ENCODE measurements at places on chromosomes 4 and X. TPM values are rescaled to one million over a fixed set of nuclear protein-coding genes. Genes with fewer than 3 reads are reported as not detected.

The ZNF711 gene
- total RNA-seq: 0.59 TPM

The NPY1R gene
- total RNA-seq: 0.12 TPM

The NAP1L2 gene
- 12.8 TPM for total RNA-seq

The SLBP gene
- total RNA-seq: 42.3 TPM

The REELD1 gene
- total RNA-seq: 0.78 TPM

The PAGE5 gene
- total RNA-seq: 1.1 TPM

The SYP gene
- 0.70 TPM for total RNA-seq

The AWAT2 gene
- not detected for total RNA-seq

DNA sequence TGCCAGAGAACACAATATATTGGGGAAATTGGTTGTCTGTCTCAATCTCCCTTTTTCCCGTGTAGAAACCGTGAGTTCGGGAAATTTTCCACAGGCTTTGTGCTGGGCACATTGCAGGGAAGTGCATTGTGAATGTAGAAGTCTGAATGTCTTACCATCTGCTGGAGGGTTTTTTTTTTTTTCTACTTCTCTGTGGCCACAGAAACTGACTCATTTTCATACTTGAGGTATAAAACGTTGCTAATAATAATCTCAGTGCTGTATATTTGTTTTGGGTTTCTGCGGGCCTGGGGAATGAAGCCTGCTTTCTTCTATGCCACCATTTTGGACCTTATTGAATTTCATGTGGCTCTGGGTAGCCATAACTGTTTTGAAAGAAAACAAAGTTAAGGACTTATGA is 1001.2 kb downstream of the STIM2 start:
- DNase-seq: no peak

GRCh38 chr4:10354225-10354624 is 103.0 kb downstream of the ZNF518B start:
- no peak for DNase-seq

GRCh38 chr4:113659127-113659526 is 102.4 kb downstream of the CAMK2D start:
- DNase-seq: no peak

DNA sequence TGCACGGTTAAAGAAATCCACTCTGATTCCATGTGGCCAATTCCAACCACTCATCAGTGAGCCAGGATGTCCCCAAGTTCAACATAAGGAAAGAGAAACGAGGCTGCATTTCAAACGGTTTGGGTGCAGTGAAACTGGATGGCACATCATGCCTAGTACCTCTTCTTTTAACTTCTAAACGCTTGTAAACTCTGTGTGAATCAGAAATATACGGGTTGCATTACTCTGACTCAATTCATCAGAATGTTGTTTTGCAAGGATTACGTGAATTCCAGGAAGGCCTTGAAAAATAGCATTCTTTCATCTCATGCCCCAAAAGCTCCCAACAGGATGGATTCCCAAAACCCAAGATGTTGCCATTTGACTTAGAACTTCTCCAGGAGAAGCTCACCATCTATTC is 270.4 kb downstream of the LDB2 start:
- no peak for DNase-seq

DNA sequence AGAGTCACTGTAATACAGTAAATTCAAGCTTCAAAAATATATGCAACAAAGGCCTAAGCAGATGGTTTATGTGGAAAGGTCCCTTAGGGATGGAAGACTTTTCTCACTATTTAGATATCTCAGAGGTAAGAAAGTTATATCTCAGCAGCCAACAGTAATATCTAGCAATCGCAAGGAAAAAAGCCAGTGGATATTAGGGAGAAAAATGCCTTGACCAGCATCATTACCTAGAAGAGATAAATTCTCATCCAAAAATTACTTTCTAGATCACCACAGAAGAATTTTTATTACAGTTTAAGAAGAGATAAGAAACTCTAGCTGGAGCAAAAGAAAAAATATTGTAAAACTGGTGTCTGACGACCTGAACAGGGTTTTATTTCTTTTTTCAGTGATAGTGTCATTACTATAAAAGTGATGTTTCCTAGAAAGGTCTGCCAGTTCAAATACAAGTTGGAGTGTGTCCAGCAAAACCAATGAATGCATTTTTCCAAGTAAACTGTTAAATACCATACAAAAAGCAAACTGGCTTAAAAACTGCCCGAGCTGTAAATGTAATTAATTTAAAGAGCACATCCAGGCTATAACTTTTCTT is 100.0 kb downstream of the ATP11C start:
- no peak for DNase-seq

- no peak for DNase-seq
Measured at GRCh38 chr4:8854931-8855330, 16.7 kb downstream of the HMX1 start.

- DNase-seq: no peak
Measured at GRCh38 chrX:134969726-134970125, 21.1 kb upstream of the SMIM10 start.

GRCh38 chr4:82677327-82677726 is 115.5 kb upstream of the TMEM150C start:
- no peak for DNase-seq

DNA sequence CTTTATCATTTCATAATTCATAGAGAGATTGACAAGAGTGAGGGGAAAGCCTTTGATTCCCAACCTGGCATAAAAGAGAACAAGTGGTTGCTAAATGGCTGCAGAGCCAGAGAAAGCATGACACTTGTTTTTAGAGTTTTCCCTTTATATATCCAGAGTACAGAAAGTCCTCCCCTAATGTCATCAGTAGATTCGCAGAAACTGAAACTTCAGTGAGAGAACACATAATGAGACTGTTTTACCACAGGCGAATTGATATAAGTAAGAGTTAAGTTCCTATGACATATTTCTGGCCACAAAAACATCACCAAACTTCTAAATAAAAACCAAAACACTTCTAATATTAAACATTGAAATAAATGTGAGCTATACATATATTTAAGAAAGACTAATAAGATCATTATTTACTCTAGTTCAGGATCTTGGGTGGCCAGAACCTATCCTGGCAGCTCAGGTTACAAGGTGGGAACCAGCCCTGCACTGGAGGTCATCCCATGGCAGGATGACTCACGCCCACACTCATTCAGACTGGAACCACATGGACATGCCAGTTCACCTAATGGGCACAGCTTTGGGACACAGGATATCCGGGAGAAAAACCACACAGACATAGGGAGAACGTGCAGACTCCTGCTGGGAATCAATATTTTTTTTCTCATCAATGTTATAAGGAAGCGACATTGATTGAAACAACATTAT is 35.5 kb downstream of the NWD2 start:
- DNase-seq: no peak

- DNase-seq: no peak
Measured at GRCh38 chr4:60945641-60946040, 254.5 kb upstream of the ADGRL3 start.

DNA sequence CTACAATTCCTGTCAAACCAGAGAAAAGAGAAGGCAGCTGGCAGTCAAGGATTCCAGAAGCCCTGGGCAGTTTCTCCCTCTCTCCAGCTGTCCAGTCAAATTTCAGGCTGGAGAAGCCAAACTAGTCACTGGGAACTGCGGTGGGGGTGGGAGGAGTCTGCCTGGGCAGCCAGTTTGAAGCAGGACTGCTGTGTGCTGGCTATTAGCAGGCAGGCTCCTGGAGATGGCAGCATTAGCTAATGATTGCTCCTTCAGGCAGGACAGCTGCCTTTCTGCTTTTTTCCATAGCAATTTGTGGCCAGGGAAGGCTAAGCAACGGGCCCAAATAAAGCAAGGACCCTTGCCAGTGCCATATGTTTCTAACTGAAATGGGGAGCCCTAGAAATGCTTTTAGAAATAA is 44.7 kb upstream of the FGF13 start:
- no peak for DNase-seq

DNA sequence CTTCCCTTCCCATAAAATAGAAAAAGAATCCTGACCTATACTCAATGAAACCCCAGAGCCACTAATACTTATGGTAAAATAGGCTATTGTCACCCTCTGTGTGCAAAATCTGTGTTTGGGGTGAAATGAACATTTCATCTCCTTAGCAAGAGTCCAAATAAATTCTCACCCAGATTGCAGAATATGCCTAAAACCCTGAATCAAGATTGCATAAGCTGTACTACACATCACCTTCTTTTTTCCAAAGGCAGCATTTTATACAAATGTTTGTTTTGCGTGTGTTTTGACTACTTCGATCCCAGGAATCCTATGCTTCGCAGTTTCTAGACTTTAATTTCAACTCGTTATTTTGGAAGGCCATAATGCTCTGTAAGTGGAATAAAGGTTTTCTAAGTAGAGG is 12.2 kb upstream of the HADH start:
- no peak for DNase-seq

GRCh38 chr4:13142726-13143125 is 341.4 kb downstream of the RAB28 start:
- DNase-seq: no peak

- DNase-seq: no peak
Measured at GRCh38 chrX:12423346-12423745, 285.1 kb downstream of the FRMPD4 start.

DNA sequence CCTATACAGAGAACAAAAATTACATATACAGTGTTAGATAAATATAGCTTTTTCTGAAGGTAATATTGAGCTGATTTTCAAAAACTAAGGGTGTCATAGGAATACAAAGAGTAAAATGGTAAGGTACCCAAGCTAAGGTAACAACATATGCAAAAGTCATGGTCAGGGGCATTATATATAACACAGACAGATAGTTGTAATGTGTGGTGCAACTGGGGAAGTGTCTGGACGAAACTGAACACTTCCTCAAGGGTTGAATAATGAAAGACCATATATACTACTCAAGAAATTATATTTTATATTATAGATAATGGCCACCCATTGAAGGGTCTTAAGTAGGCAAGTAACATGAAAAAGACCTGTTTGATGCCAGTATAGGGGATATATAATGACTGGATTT is 262.1 kb upstream of the CXXC4 start:
- no peak for DNase-seq

GRCh38 chrX:49155900-49156837 is 6.4 kb upstream of the MAGIX start:
- peak; percentile 71 for DNase-seq

- no peak for DNase-seq
Measured at GRCh38 chr4:30808276-30808675, 88.1 kb downstream of the PCDH7 start.

- DNase-seq: no peak
Measured at GRCh38 chr4:25033526-25033925, 2.8 kb upstream of the LGI2 start.

DNA sequence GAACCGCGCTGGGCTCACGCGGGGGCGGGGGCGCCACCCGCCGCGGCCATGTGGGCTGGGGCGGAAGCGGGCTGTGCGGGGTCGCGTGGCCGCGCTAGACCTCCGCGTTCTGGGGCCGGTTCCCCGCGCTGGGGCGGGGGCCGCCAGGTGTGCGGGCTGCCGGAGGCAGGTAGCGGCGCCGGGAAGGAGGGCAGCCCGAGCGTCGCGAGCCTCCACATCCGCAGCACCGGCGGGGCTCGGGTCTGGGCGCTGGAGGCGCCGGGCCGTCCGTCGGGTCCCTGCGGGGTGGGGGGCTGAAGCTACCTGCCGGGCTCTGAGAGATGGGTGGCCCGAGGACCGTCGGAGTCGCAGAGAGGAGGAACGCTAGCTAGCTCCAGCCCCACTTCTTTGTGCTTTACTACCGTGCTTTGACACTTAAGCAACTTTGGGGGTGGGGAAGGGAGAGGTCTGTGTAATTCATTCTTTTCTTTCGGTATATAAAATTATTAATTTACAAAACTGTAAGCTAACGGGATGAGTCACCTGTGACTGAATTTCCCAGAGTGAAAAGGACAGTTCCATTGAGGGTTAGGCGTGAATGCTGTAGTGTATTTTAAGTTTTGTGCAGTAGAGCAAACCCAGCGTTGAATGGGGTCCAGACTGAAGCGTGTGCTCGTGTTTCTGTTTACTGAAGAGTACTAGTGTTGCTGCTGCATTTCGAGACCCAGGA is 689 bp downstream of the METAP1 start:
- DNase-seq: no peak

DNA sequence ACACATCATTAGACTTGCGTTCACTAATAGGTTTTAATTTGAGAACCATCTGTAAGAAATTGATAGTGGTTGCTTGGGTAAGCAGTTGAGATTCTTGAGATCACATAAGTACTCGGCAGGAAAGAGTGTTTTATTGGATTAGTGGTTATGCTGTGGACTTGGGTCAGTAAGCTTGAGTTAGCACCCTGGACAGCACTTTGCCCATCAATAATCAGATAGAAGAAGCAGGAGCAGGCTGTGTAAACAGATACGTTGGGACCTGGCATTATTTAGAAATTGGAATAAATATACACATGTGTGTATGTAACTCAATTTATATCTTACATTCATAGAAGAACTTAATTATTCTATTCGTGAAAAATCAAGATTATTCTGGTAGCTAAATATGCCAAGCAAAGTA is 357.5 kb upstream of the SMIM31 start:
- DNase-seq: no peak

DNA sequence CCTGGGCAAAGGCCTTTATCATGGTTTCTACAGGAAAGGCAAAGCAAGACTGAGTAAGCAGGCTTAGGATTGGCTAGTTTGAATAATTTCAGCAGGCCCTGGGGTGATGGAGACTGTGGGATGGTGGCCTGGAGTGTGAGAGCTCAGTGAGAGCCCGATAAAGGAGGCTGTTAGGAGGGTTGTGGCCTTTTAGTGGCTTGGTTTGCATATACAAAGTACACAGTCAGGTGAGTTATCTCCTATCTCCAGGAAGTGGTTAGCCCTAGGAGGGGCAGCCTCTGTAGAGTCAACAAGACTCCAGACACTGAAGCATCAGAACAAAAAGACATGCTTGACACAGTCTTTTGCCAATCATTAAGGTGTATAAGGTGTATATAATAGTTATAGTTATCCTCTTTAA is 157.2 kb downstream of the CFAP299 start:
- DNase-seq: peak; percentile 76

- DNase-seq: no peak
Measured at GRCh38 chr4:32010221-32010620, 1290.1 kb downstream of the PCDH7 start.

DNA sequence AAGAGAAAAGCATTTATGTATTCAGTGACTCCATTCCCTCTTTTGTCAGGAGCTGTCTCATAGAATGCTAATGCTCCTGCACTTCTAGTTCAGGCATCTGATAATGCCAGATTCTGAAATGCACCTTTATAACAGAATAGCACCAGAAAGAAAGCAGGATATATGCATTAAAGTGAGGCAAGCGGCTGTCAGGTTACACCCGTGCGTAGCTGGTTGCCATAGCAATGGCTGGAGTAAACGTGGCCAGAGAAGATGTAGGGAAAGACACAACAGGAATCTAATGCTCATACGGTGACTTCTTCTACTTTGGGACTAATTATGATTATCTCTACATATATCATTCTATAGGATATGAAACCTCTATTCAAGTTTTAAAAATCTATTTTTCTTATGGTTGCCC is 5.9 kb downstream of the EMCN start:
- DNase-seq: no peak

- no peak for DNase-seq
Measured at GRCh38 chr4:173520921-173521466, 9.0 kb downstream of the HAND2 start.

GRCh38 chrX:22373766-22374165 is 101.1 kb downstream of the CBLL2 start:
- no peak for DNase-seq

All from T-cell (primary cell).